ENCODE measurements at places on chromosomes 1 and 21.

GRCh38 chr1:212301580-212301979 is 16.4 kb downstream of the PPP2R5A start:
- no peak for DNase-seq

- no peak for DNase-seq
Observed at GRCh38 chr1:193806079-193807048, 620.0 kb upstream of the B3GALT2 start.

DNA sequence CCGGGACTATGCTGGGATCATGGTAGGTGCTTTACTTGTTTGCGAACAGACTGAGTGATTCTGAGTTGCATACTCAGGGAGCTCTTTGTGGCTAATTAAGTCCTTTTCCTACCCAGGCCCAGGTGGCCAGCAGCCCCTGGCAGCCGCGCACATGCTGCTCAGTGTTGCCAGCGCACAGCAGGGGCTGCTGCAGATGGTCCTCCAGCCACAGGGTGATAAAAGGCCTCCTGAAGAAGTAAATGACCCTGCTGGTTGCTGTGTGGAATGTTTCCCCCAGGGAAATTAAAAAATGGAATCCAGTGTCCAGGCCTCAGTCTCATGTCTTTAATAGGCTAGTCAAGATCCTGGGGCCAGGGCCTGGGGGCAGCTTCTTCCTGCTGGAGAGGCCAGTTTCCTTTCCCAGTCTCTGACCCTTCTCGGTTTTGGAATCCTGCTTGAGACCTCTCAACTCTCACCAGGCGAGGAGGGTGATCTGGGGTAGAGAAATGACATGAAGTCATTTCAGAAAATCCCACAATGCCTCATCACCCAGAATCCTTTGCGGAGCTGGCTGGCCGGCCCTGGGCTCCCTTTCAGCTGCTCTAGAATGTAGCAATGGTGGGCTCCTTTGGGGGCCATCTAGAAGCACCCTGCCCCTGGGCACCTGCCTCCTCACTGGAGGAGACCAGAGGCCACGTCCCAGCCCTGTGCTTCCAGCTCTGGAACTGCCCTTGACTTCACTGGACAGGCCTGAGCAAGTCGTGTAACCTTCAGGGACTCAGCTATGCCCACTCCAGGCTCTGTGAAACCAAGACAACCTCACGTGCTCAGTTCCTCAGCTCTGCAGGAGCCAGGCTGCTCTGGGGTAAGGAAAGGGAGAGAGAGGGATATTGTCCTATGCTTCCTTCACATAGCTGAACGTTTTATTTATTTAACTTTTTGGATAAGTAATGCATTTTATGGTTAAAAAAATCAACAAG is 131.4 kb downstream of the MRPS6 start:
- DNase-seq = no peak

- no peak for DNase-seq
Observed at GRCh38 chr1:205791568-205792180, 16.4 kb upstream of the RAB29 start.

Data from left renal cortex interstitium (tissue), 4 donors.